ENCODE measurements at places on chromosomes 11 and 22.

DNA sequence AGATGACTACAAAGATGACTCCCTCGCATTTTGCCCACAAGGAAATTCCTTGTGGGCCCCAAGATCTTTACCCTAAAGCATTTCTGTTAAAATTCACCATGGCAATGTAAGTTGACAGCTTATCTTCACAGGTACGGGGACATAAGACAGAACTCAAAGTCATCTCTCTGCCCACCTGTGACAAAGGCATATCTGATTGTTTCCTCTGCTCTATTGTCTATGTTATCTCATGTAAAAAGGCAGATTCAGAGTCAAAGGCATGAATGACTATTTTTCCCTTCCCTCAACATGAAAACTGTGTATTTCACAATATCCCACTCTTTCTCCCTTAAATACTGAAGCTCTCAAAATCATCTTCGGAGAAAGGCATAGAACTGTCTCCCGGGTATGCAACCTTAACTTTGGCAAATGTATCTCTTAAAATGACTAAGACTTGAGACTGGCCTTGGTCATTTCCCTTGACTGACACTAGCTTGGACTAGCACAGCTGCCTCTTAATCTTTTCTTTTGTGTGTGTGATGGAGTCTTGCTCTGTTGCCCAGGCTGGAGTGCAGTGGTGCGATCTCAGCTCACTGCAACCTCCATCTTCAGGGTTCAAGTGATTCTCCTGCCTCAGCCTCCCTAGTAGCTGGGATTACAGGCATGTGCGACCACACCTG, 103.2 kb downstream of the MICAL3 start:
- DNase-seq: no peak

GRCh38 chr11:68610452-68611116, 73.8 kb upstream of the GAL start:
- DNase-seq: no peak

DNA sequence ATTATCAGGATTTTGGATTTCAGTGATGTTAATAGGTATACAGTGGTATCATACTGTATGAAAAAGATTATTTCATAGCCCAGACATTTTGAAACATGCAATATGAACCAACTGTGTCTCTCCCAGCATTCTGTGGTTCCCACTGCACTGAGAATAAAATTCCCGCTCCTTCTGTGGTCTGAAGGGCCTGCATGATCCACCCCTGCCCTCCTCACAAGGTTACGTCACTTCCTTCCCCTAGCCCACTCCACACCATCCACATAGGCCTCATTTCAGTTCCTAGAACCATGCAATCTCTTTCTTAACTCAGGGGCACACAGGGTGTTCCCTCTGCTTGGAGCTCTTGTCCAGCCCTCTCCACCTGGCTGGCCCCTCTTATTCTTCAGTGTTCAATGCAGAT, 103.1 kb downstream of the TSPAN18 start:
- no peak for DNase-seq

DNA sequence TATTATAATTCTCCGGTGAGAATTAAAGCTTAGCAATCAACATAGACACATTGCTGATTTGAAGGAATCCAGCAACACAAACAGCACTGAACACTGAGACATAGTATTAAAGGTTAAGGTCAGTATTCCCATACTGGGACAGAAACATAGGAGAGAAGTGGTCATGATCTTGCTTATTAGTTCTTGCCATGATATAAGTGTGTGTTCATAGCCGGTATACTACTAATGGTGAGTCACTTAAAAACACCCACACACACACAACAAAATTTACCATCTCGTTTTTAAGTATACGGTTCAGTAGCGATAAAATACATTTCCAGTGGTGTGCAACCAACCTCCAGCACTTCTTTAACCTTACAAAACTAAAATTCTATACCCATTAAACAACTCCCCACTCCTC, 96.3 kb downstream of the C11orf65 start:
- DNase-seq: no peak

GRCh38 chr11:66810576-66811185, 32.6 kb upstream of the RCE1 start:
- DNase-seq: no peak

GRCh38 chr11:4884361-4884760, 2.7 kb downstream of the OR51T1 start:
- no peak for DNase-seq

DNA sequence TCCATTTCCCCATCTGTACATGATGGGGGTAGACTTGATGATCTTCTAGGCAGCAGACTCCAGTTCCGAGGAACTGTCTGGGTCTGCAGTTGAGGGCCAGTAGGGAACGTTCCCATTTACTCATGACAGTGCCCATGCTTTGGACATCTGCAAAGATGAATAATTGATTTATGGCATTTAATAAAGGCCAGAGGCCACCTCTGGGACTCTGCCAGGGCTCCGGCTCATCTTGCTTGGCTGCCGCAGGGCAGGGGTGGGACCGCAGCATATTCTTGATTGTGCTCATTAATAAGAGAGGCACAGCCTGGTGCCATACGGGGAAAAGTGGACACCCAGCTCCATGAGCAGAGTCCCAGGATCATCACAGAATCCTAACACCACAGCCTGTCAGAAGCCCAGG, 28.1 kb upstream of the KLHL35 start:
- DNase-seq: no peak

DNA sequence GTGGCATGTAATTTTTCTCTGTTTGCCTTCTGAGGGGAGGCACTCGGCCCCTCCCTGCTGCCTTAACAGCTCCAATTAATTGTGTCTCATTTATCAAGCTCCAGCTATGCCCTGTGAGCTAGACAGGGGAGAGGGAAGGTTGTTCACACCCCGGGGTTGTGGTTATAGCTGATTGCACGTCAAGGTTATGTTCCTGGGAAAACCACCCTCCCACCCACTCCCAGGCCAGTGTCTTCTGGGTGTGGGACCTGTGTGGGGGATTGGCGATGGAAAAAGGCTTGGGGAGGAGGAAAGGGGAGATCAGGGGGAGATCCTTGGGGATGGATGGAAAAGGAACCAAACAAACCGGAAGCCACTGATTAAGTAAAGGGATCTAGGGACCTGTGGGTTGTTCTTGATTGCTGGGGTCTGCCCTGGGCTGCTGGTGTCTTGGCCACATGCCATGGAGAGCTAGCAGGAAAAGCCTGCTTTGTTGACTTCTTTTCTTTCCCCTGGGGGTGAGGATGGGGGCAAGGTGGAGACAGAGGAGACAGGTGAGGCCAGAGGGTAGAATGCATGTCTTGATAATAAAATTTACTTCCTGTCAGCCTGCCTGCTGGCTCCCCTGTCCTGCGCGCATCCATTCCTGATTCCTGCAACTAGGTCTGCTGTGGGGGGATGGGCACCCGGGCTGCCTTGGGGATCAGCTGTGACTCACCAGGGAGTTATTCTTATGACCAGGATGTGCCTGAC, 13.5 kb upstream of the SORL1-AS1 start:
- peak; percentile 98 for DNase-seq

- DNase-seq: peak; percentile 95
Observed at GRCh38 chr22:39388261-39389011, 11.1 kb upstream of the TAB1 start.

GRCh38 chr22:28443526-28443876, 236.1 kb downstream of the TTC28 start:
- peak; percentile 32 for DNase-seq

DNA sequence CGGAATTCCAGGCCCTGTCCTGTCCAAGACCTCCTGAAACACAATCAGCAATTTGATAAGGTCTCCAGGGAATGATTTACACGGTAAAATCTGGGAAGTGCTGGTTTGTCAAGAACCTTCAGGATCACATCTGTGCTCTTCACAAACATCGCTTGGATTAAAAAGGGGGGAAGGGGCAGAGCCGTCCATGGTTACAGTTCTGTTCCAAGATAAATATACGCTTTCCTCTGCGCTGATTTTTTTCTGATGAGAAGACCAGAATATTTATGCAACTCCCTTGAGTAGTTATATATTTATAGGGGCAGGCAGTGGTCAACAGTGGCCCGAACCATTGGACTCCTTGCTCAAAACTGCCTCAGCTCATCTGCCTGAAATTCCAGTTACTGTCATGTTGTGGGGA, 9.2 kb upstream of the APOL5 start:
- no peak for DNase-seq

- no peak for DNase-seq
Observed at GRCh38 chr11:67538306-67538705, 15.1 kb upstream of the CABP2 start.

GRCh38 chr11:91997226-91997625, 227.4 kb upstream of the FAT3 start:
- DNase-seq: peak; percentile 94

- DNase-seq: no peak
Observed at GRCh38 chr11:113084297-113084696, 123.1 kb downstream of the NCAM1 start.

GRCh38 chr22:30562366-30562765, 12.1 kb downstream of the GAL3ST1 start:
- no peak for DNase-seq

GRCh38 chr11:35056391-35057093, 82.4 kb upstream of the CD44 start:
- DNase-seq: peak; percentile 44

GRCh38 chr11:86816251-86816726, 15.9 kb downstream of the PRSS23 start:
- no peak for DNase-seq

DNA sequence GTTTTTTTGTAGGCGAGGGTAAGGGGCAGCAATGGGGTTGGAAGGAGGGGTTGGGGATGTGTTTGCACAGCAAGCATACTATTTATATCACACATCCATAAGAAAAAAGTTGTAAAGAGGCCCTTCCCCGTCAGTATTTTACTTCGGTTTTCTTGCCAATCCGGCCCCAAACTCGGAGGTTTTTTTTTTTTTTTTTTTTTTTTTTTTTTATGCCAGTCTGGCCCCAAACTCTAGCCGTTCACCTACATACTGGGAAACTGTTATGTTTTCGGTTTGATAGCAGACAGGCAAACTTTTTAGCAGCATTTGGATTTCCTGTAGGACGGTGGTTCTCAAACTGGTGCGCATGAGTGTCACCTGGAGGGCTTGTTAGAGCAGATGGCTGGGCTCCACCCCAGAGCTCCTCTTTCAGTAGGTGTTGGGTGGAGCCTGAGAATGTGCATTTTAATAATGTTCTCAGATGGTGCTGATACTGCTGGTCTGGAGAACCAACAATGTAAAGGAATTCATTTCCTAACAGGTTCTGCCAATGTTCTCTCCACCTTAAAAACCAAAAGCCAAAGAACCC, 76.5 kb upstream of the ZBED5 start:
- peak; percentile 77 for DNase-seq

- DNase-seq: no peak
Observed at GRCh38 chr11:26951809-26952515, 42.0 kb upstream of the FIBIN start.

DNA sequence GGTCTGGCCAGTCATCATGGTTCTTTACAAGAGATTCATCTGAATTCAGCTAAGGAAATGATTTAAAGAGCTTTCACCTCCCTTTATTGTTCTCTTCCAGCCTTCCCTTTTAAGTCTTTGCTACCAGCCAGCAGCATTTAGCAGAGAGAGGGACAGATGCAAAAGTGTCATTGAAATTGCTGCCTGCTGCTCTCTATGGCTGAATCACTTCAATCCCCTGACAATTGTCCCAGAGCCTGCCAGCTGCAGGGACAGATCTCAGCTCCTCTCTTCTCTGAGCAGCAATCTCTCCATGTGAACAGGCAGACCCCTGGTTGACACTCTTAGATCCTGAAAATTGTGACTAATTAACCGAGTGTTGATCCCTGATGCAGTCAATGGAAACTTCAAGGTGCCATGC, 816.9 kb upstream of the CCDC90B start:
- no peak for DNase-seq

- no peak for DNase-seq
Observed at GRCh38 chr22:42001706-42002105, 3.1 kb downstream of the WBP2NL start.

GRCh38 chr11:84163116-84163515, 876.9 kb upstream of the CCDC90B start:
- DNase-seq: no peak

- no peak for DNase-seq
Observed at GRCh38 chr11:3191586-3192324, 26.6 kb upstream of the OSBPL5 start.

- DNase-seq: peak; percentile 79
Observed at GRCh38 chr22:46036558-46037408, 59.8 kb upstream of the WNT7B start.

DNA sequence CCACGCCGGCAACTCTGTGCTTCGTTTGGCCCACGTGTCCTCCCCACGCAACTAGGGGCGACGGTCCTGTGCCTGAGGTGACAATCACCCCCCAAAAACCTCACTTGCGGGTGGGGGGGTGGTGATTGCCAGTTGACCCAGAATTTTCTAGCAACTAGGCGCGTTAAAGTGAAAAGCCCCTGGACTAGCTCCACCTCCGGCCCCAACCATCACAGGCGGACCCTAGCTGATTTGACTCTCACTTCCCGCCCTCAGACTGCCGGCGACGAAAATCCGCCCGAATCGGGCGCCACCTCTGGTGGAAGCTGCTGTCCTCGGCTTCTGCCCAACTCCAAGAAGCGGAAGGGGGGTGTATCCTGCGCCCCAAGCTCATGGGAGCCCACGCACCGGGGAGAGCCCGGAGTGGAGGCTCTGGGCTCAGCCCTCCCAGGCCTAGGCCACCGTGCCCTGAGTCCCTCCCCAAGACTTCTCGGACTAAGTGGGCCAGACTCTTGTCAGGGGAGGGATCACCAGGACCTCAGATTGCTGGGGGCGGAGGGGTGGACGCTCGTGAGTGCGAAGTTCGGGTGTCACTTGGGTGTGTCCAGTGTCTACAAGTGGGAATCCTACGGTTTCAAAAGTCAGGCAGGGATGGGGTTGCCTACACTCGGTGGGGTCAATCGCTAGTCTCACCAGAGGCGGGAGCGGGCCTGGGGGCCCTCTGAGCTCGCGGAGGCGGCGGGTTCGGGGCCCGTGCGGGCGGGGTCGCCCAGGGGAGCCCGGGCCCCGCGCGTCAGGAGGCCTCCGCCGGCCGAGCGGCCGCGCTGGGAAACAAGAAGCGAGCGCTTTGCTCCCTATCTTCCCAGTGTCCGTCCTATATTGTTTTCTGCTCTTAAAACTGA, 12.3 kb downstream of the PAX6 start:
- peak; percentile 24 for DNase-seq

DNA sequence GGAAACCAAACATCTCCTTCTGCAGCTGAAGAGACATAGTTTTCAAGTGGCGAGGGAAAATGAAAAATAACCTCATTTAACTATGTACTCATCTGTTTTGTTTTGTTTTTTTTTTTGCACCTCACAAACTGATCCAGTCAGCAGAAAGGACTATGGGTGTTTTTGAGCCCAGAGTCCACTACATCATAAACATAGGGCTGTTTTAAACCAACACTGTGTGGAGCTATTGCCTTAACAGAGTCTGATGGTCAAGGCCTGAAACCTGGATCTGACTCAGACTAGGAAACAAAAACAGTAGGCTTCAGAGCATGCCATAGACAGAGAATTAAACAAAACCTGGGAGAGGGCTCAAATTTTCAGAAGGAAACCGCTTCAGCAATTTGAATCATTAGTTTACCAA, 99.3 kb upstream of the FSHB start:
- DNase-seq: peak; percentile 44

GRCh38 chr11:45213316-45213665, 66.9 kb downstream of the PRDM11 start:
- no peak for DNase-seq

GRCh38 chr11:79449040-79449439, 8.2 kb upstream of the TENM4 start:
- no peak for DNase-seq
